ENCODE measurements at places on chromosomes 7 and 10.

GRCh38 chr10:114748241-114748640, 73.3 kb upstream of the FHIP2A start:
- no peak for DNase-seq

DNA sequence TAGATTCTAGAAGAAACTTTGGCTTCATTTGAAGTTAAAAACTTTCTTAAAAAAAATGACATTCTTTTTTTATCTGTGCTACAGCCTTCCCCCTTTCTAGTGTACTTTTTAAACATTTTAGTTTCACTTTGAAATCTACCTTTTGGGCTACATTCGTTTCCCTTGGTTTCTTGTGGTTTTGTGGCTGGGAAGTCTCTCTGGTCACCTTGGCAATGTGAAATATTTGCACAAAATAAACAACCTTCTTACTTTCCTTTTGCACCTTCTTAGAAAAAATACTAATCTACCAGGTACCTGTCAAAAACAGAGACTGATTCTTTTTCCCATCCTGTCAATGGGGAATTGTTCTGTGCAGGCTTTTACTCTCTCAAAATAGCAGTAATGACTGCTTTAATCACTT, 350.2 kb downstream of the GATA3 start:
- DNase-seq, result no peak

GRCh38 chr10:102796407-102797176, 40.6 kb downstream of the CYP17A1 start:
- DNase-seq, result peak; percentile 44

DNA sequence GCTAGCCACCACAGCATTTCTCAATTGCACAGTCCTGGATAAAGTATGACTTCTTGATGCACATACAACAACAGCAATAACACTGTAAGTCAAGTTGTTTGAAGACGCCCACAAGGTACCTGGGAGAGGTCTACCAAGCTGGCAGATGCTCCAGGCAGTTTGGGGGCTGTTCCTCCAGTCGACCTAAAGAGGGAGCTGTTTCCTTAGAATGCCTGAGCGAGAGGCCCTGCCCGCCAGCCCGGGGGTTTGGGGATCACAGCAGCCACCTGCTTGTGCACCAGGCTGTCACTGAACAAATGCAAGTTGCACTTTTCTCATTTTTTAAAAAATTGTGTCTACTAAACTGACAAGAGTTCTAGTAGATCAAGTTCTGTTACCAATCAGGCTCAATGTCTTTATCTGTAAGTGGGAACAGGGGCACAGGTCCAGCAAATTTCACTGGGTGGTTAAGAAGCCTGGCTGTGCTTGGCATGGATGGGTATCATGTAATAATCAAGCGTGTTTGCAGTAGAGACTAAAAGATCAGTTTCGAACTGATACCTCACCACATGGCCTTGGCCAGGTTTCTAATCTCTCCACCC, 193.8 kb upstream of the ADO start:
- peak; percentile 67 for DNase-seq

- DNase-seq, result no peak
Observed at GRCh38 chr10:102629661-102630614, 14.3 kb upstream of the TRIM8 start.

GRCh38 chr7:144529269-144529926, 125.9 kb upstream of the NOBOX start:
- DNase-seq, result no peak

DNA sequence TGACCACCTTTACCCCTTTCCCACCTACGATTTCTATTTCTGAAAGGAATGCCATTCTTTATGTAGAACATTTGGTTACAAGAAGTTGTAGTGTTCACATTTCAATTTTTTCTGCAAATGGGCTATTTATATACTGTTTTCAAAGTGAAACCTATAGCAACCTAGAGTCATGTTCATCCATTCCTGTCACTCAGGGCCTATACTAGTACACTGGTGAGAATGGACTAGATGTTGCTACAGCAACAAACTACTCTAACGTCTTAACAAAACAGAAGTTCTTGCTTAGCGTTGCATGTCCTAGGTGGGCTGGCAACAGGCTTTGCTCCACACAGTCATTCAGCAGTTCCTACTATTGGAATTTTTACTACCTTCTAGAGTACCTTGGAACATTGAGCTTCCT, 16.3 kb downstream of the CASD1 start:
- no peak for DNase-seq

DNA sequence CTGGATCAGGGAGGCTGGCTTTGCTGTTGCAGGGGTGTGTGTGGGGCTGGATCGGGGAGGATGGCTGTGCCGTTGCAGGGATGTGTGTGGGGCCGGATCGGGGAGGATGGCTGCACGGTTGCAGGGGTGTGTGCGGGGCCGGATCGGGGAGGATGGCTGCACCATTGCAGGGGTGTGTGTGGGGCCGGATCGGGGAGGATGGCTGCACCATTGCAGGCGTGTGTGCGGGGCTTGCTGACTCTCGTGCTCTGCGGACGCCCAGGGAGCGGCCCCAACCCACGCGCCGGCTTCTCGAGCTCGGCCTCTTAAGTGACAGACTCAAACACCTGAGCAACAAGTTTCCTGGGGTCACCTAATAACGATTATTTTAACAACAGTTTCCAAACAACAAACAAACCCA, 518.2 kb downstream of the DNAJB6 start:
- DNase-seq, result no peak

DNA sequence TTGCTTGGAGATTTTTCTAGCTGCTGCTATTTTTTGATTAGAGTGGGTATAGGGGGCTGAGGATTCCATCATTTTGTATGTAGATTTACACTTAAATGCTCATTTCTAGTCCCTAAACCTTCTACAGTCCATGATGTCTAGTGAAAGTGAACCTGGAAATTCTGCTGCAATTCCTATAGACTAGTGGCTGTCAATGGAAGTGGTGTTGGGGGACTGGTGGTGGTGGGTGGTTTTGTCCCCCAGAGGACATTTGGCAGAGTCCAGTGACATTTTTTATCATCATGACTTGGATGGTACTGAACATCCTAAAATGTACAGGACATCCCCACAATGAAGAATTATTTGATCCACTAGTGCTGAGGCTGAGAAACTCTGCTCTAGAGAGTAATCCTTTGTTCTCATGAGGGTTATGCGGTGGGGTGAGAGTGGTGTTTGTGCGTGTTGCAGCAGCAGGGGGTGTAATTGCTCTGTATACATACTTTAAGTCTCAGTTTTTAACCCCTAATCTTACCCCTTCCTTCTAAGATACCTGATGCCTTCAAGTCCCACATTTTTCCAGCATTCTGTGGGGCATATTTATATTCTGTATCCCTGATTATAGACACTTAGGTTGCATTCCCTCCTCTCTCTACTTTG, 35.0 kb downstream of the KIF11 start:
- no peak for DNase-seq

DNA sequence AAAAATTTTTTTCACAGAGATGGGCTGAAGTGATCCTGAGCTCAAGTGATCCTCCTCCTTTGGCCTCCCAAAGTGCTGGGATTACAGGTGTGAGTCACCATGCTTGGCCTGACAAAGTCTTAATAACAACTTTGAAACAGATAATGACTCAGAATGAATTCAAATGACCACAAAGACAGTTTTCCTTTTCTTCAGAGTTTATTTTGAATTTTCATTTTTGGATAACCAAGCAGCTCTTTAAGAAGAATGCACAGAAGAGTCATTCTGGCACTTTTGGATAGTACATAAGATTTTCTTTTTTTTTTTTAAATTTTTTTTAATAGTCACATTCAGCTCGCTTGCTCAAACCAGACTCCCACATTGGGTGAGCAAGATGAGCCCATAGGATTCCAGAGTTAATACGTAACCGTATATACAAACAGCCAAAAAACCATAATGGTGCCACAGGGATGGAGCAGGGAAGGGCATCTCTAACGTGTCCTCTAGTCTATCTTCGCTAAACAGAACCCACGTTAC, 43.0 kb upstream of the NMT2 start:
- DNase-seq, result no peak

GRCh38 chr7:66779669-66780409, 39.3 kb downstream of the RABGEF1 start:
- no peak for DNase-seq

GRCh38 chr10:57188846-57189245, 827.8 kb upstream of the ZWINT start:
- no peak for DNase-seq

DNA sequence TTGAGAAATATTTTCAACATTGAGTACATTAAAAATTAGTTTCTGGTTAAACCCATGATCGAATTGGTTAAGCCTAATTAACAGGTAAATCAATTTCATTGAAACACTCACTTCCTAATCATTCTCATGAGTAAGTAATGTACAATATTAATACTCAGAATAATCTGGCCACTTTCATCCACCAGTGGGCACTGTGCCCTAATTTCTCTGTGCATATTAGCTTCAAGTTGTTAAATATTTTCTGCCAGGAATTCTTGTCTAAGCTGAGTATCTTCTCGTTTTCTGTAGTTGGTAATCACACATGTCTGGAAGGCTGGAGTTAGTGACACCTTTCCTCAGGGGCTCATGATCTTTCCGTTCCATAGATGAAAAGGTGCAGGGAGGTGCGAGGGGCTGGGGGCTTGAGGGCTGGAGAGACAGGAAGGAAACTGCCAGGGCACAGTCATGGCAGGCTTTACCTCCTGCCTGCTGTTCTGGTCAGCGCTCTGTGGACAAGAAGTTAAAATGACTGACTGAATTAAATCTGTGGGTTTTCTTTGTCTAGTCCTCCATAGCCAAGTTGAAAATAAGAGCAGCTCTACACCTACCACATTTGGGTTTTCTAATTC, 71.9 kb downstream of the WIPF3 start:
- peak; percentile 3 for DNase-seq

- no peak for DNase-seq
Observed at GRCh38 chr10:57867241-57867640, 400.5 kb downstream of the IPMK start.

- no peak for DNase-seq
Observed at GRCh38 chr7:105778956-105779355, 97.4 kb downstream of the ATXN7L1 start.

- no peak for DNase-seq
Observed at GRCh38 chr7:11413901-11414300, 418.1 kb downstream of the THSD7A start.

- no peak for DNase-seq
Observed at GRCh38 chr10:30828680-30829079, 199.1 kb upstream of the LYZL2 start.

GRCh38 chr10:132061465-132061864, 4.3 kb upstream of the JAKMIP3 start:
- DNase-seq, result no peak

DNA sequence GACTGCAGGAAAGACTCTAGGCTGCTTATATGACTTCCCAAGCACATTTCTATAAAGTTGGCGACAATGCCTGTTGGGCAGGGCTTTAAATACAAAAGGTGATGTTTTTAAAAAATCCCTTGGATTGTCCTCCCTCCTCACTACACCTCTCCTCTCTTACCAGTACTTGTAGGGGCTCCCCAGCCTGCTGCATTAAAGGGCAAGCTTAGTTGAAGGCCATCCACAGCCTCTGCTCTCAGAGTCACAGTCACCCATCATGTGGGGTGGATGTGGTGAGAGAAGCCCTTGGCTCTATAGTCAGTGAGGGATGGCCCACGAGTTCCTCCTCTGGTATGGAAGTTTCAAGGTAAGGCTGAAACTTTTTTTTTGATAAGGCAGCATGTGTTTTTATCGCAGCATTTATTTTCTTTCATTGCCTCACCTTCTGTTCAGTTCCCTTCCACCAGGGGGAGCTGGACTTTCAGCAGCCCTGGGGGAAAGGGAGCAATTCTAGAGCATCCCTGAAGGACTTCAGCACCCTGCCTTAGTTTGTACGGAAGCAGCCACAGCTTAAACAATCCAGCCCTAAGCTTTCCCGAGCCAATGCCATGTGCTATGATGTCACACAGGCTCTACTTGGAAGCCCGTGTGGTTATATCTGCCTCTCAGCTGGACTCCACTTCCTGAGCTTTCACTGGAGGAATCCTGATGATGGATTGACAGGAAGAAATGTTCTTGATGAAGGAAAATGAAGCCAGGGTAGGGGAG, 131.9 kb downstream of the CALCR start:
- DNase-seq, result peak; percentile 11

DNA sequence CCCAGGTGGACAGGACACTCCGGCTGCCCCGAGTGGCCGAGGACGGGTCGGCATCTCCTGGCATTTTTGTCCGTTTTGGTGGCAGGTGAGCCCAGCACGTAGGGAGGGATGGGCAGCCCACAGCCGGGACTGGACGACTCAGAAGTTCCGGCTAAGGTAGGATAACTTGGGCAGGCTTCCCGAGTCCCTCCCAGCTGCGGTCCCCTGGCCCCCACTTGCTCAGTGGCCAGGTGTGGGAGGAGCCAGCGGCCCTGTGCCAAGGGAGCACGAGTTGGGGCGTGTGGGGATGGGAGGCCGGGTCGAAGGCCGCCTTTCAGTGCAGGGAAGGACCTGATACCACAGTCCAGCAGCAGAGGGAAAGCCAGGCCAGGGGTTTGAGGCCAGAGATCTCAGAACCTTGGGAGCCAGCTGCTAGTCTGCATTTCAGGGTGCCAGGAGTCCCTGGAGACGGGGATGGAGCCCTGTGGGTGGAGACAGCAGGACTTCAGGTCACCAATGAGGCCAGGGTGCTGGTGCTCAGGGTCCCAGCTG, 58.5 kb downstream of the PWWP2B start:
- DNase-seq, result no peak

GRCh38 chr10:76255241-76255640, 823.8 kb downstream of the LRMDA start:
- DNase-seq, result no peak

GRCh38 chr7:134703241-134703594, 56.6 kb downstream of the BPGM start:
- no peak for DNase-seq

- no peak for DNase-seq
Observed at GRCh38 chr10:126840576-126841135, 64.6 kb upstream of the DOCK1 start.
